ENCODE measurements at places on chromosomes 7 and 10.

- peak; percentile 39 for DNase-seq
These were observed 26.0 kb upstream of the ZNF273 start for GRCh38 chr7:64876792-64877713.

DNA sequence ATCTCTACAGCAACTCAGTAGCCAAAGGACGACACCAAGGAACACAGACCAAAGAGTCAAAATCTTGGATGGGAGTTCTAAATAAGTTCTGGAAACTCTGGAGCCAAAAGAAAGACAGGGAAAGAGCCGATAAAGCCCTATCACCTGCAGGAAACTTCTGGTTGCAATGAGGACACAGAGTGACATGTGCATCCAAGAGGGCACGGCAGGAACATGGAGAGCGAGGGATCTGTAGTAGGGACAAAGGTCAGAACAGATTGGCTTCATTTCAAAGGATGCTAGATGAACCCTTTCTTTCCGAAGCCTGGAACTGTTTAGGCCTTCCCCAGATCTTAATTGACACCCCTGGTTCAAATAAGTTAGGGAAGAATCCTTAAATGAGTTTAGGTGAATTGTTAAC is 39.5 kb downstream of the CACNA2D1 start:
- DNase-seq = no peak

GRCh38 chr10:129329385-129330055 is 137.5 kb upstream of the MGMT start:
- DNase-seq = no peak

- no peak for DNase-seq
These were observed 163.0 kb upstream of the PPP2R2D start for GRCh38 chr10:131737543-131738395.

GRCh38 chr10:82041018-82041417 is 166.0 kb downstream of the NRG3 start:
- no peak for DNase-seq

DNA sequence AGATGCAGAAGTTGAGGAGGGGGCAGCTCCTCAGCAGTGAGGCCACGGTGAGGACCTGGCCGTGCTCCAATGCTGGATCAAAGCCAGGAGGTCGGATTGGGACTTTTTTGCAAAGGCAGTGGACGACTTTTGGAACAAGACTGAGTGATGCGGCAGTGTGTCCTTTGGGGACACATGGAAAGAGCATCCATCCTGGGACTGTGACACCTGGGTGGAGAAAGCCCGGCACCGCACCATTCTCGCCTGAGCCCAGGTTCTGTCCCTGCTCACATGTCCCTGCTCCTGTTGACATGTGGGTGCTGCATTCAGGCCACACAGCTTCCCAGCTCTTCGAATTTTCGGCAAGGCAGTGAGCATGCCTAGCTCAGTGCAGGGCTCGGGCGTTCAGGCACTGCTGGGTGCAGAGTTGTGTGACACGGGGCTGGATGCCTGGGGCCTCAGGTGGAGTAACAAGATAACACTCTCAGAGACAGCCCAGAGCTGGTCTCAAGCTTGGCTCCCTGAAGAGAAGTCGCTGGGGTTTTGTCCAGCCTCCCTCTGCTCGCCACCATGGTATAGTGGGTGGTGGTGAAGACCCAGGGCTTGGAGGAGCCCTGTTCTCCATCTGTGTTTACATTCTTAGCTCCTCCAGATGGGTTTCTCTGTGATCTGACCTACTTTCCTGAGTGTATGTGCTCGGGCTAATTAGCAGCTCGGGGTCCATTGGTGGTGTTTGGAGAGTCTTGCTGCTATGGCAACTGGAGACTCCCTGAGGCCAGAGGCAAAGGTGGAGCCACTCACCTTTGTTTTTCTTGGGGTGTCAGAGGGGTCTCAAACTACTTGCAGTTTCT is 111.7 kb upstream of the BTBD16 start:
- DNase-seq = no peak

DNA sequence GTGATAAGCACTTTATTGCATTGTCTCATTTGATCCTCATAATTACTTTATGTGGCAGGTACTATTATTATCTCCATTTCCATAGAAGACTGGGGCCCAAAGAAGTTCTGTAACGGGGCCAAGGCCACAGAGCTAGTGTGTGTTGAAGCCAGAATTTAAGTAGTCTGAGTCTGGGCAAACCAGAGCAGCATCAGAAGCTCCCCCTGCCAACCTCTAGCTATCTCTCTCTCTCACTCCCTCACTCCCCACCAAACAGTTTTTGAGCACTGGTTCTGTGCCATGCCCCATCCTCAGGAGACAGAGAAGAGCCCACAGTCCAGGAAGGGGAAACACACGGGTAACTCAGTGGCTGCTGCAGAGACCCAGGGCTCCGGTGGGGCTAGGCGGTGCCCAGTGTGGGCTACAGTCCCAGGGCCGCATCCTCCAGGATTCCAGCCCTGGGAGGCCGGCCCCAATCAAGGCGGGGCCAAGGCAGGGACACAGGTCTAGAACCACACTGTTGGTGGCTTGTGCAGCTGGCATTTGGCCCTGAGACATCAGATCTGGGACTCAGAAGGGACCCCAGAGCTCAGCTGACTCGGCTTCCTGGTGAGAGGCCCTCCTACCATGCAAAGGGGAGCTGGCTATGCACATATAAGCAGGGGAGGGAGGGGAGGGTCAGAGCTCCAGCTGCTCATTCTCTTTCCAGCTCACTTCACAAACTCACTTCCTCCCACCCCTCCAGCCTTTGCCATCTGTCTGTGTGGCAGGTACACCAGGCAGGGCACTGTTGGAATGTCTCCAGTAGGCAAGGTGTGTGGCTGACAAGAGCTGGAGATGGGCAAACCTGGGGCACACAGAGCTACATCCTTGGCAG is 34.4 kb downstream of the COL13A1 start:
- no peak for DNase-seq

DNA sequence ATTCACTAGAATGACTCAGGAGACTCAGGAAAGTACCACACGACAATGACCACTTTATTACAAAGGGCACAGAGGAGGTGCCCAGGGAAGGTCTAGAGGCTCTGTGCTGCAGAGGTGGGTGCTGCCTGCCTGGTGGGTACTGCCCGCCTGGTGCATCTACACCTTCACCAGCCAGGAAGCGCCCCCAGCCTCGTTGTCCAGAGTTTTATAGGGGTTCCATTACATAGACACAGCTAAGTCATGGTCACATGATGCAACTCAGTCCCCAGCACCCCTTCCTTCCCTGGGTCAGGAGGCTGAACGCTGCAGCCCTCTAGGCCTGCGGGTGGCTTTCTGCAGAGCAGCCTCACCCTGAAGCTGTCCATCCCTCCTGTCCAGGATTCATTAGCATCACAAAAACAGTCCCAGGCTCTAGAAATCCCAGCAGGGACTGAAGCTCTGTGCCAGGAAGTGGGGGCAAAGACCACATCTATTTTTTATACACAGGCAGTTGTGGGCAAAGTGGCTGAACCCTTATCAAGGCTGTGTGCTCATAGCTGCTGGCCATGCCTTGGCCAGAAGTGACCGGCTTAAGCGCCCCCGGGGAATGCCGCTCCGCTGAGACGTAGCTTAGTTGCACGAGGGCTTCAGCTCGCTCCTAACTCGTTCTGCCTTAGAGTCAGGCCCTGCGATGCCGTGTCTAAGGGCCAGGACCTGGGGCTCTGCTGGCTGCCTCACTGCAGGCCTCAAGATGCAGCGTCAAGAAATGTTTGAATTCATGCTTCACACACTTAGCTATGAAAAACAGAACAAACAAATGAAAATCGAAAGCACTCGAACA is 219.0 kb downstream of the GLRX3 start:
- DNase-seq = no peak

DNA sequence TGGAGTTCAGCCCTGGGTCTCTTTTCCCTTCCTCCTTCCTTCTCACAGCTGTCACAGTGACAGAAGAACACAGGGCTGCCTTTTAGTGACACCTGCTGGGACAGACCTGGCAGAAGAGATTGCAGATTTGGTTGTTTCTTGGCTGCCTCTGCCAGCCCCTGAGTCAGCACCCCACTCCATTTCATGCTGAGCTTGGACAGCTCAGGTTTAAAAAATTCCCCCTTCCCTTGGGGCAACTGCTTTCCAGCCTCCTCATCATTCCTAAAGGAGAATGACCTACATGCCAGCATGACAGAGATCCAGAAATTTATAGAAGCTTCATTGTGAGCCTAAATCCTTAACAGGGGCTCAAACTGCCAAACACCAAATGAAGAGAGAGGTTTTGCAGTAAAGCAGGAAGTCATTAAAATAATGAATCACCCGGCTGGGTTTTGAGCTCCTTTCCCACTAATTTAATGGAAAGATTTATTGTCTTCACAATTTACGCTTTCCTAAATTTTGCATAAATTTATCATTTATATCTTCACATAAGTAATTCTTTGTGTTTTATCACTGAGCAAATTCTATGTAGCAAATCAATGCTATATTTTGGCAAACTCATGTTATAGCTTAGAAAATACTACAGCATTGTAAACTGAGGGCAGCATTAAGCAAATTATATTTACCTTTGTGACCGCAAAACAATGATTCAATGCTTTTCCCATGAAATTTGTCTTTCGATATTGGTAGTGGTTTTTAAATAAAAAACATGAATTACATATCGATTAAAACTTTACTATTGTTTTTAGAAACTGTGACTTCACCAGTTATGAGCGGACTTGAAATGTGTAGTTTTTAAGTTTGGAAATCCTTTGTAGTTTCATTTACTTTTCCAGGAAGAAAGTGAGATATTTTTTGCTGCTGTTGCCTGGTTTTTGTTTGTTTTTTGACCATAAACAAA is 399.5 kb upstream of the ANKRD30A start:
- no peak for DNase-seq

GRCh38 chr7:139990142-139990535 is 72.6 kb downstream of the PARP12 start:
- DNase-seq = no peak

- DNase-seq = no peak
These were observed 189.5 kb downstream of the DNAJB6 start for GRCh38 chr7:157526005-157526912.

DNA sequence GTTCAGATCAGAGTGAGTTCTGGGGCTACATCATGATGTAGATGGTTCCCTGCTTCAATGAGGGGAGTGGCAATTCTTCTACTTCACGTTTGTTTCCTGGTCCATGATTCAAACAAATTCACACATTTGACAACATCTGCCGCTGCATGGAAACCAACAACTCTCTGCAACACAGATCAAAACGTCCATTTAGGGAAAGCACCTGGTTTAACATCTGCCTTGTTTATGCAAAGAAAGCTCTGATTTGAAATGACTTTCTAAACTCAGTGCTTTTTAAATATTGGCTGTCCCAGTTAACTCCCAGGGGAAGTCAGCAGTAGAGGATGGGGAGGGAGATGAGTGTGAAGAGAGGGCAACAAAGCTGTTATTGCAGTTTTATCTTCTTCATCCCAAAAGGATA is 93.8 kb downstream of the GAD2 start:
- DNase-seq = no peak

DNA sequence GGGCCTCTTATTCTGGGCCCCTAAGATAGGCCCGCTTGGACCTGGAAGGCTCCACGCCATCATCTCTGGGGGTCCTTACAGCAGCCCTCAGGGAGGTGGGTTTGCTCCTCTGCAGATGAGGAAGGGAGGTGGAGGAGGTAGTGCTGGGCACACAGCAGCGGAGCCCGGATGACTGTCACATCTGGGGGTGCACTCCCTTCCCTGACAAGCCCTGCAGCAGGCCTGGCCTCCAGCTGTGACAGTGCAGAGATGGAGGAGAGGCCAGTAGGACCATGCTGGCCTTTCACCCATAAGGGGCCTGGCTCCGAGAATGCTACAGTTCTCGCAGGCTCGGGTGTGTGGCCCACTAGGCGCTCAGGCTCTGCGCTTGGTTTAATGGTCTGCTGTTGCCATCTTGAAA is 9.2 kb downstream of the GDF2 start:
- DNase-seq = no peak

DNA sequence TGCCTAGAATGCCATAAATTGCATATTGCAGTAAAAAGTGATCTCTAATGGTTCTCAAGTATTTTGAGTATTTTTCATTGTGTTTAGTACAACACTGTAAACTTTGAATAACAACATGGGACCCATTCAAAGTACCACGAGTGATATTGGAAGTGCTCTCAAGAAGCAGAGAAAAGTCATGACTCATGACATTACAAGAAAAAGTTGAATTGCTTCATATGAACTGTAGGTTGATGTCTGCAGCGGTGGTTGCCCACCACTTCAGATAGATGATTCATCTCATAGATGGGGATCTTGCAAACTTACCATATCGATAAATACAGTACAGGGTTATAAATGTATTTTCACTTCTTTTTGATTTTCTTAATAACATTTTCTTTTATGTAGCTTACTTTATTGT is 33.9 kb downstream of the ENTPD1 start:
- DNase-seq = no peak

- no peak for DNase-seq
These were observed 2.1 kb downstream of the ABI1 start for GRCh38 chr10:26858707-26859034.

GRCh38 chr10:63137306-63137705 is 4.2 kb downstream of the NRBF2 start:
- DNase-seq = no peak

DNA sequence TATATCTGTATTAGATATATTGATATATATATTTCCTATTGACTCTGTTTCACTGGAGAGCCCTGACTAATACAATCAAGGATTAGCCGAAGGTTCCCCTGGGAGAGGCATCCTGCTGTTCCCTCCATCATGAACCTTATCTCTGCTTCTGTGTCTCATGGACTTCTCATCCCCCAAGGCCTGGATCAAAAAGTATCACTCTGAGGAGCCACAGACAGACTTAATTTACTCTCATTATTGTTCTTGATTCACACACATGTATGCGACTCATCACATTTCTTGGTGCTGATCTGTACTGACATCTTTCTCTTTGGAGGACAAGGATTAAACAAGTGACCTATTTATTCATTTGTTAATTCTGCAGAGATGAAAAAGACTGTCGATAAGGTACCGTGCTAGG is 550.2 kb downstream of the KCNMA1 start:
- no peak for DNase-seq
